Smooth muscle cell of the coronary artery (primary cell): ENCODE measurements at places on chromosomes 4 and X. TPM values are rescaled to one million over a fixed set of nuclear protein-coding genes. Genes with fewer than 3 reads are reported as not detected.

Gene CT45A5
- total RNA-seq: not detected in 2 replicates

Gene PCDH18
- total RNA-seq: 33.4 and 297 TPM in 2 replicates

Gene DMP1
- total RNA-seq: not detected in 2 replicates

Gene GLUD2
- total RNA-seq: 0.68 and 2.5 TPM in 2 replicates

Gene PASD1
- not detected in 2 replicates for total RNA-seq

Gene ELK1
- total RNA-seq: 11.5 and 13.9 TPM in 2 replicates

Gene BBS12
- total RNA-seq: 4.1 and 6.0 TPM in 2 replicates

Gene TMPRSS11E
- total RNA-seq: not detected in 2 replicates

Gene IDH3G
- total RNA-seq: 54.6 and 96.1 TPM in 2 replicates

Gene COL4A5
- total RNA-seq: 4.4 and 62.7 TPM in 2 replicates

Gene TENT5D
- total RNA-seq: 0.12 TPM in 1 of 2 replicates, not detected in the other

Gene NDNF
- total RNA-seq: not detected in 2 replicates

Gene CXCL6
- 0.47 and 8.2 TPM in 2 replicates for total RNA-seq

Gene GRID2
- total RNA-seq: not detected in 2 replicates

Gene MAP7D2
- 0.12 TPM in 1 of 2 replicates, not detected in the other for total RNA-seq

Gene XAGE1B
- not detected in 2 replicates for total RNA-seq

Gene DDX53
- total RNA-seq: not detected in 2 replicates

Gene BEX5
- 0.30 TPM in 1 of 2 replicates, not detected in the other for total RNA-seq

Gene NRK
- total RNA-seq: 0.12 and 0.15 TPM in 2 replicates

Gene HAND2
- 9.1 and 12.6 TPM in 2 replicates for total RNA-seq

Gene MAGIX
- 0.82 and 1.7 TPM in 2 replicates for total RNA-seq

Gene SUPT20HL1
- under 0.01 TPM in 1 of 2 replicates, not detected in the other for total RNA-seq

Gene EGF
- total RNA-seq: 0.08 and 0.35 TPM in 2 replicates

Gene TXK
- 0.08 TPM in 1 of 2 replicates, not detected in the other for total RNA-seq

Gene HSPA4L
- total RNA-seq: 2.3 and 8.1 TPM in 2 replicates

Gene GATA1
- not detected in 2 replicates for total RNA-seq

Gene TECRL
- total RNA-seq: not detected in 2 replicates

Gene SERPINA7
- not detected in 2 replicates for total RNA-seq
